Stimulated activated CD8-positive, alpha-beta memory T cell treated with anti-CD3 and anti-CD28 coated beads, Interleukin-7, amount 100 ng/mL, for 1 hour (primary cell): ENCODE measurements at places on chromosomes 16 and 17.

GRCh38 chr16:57341441-57342303, 16.9 kb upstream of the CCL22 start:
- DNase-seq: no peak

- no peak for DNase-seq
Measured at GRCh38 chr17:38598536-38598935, 7.2 kb downstream of the SRCIN1 start.

- DNase-seq: no peak
Measured at GRCh38 chr17:10337976-10338375, 34.8 kb downstream of the MYH13 start.

DNA sequence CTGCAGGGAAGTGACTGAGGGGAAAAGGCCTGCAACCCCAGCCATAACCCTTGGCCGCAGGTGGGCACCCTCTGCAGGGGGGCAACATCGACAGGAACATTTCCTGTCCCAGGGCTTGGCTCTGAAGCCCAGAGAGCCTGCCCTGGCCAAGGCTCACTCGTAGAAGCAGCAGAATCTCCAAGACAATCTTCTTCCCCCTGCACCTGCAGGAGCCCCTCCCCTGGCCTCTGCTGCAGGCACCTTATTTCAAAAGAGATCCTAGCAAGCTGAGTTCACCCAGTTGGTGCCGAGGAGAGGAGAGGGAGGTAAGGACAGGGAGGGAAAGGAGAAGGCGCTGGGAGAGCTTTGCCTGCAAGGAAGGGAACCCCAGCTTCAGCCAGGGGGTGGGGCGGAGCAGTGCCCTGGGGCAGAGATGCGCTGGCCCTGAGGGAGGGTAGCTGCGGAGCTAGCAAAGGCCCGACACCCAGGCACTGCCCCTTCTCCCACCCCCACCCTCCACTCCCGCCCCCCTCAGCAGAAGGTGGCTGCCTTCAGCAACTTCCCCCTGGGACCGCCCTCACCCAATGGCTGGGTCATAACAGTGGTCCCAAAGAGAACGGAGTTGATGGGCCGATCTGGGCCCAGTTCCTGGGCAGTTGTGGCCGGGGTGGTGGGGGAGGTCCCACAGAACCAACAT, 104.3 kb upstream of the TNRC6C start:
- DNase-seq: no peak

DNA sequence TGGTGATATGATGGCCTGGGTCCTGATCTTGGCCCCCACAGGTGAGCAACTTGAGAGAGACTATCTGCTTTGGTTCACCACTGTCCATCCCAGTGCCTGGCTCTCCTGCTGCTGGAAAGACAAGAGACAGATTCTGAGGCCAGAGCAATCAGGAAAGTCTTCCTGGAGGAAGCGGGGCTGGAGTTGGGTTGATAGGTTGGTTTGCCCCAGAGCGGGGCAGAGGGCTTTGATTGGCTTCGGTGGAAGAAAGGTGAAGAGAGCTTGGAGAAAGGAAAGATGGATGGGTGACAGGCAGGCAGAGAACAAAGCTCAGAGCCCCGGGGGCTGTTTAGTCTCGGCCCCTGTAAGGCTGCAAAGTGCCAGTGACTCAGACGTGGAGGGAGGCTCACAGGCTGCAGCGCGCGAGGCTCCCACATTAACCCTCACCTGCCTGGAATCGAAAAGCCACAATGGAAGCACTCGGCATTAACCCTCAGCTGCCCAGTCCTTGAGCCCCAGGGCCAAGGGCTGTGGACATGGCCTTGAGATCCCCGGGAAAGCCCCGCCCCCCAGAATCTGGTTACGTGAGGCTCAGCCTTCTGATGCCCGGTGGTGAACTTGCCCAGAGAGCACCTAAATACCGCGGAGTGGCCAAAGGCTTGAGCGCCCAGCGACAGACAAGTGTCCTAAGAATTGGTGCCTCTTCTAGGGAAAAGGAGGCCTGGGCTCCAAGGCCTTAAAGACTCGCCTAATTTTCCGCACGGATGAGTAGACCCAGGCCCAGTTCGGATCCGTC, 996 bp upstream of the CPNE2 start:
- no peak for DNase-seq

DNA sequence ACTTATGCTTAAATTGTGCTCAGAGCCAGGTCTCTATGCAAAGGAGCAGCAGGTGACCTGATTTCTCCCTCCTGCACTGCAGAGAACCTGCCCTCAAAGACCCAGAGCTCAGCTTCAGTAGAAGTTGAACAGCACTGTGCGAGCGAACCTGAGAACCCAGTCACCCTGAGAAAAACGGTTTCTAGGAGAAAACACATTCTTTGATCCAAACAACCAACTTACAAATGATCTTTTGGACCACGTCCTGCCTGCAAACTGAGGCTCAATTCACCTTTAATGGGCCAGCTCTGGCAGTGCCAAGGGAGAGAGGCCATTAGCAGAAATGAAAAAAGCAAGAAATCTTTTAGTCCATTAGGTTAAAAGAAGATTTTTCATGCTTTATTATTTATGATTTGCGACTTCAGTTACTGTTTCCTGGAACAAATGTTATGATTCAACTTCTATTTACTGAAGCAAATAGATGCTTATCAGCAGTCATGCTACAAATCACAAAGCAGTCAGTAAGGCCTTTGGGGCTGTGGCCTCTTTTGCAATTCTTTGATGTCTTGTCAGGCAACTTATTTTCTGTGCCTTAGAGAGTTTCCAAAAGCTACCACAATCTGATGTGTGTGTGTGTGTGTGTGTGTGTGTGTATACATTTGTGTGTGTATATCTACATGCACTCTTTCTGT, 65.7 kb upstream of the LRRC37A3 start:
- peak; percentile 36 for DNase-seq

DNA sequence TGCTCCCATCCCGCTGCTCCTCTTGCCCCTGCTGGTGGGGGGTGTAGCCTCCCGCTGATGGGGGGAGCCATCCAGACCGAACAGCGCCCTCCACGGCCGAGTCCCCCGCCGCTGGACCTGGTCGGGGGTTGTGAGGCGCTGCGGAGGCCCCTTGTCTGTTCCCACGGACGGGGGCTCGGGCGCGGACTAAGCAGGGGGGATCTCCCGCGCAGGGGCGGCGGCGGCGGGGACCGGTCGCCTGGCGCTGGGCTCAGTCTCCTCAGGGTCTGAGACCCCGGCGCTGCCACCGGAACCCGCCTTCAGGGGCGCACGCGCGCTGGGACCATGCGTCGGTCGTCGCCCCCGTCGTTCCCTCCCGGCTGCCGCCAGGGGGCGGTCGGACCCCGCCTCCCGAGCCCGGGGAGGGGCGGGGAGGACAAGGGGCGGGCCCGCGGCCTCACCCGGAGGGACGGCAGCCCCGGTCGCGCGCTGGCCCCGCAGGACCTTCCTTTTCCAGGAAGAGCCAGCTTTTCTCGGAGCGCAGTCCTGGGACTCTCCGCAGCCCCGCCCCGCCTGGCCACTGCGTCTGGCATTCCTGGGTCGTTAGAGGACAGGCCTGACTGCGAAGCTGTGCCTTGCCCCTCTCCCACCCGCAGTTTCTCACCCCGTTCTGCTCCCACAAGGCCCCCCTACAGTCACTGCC, 6.3 kb upstream of the IL32 start:
- peak; percentile 77 for DNase-seq

DNA sequence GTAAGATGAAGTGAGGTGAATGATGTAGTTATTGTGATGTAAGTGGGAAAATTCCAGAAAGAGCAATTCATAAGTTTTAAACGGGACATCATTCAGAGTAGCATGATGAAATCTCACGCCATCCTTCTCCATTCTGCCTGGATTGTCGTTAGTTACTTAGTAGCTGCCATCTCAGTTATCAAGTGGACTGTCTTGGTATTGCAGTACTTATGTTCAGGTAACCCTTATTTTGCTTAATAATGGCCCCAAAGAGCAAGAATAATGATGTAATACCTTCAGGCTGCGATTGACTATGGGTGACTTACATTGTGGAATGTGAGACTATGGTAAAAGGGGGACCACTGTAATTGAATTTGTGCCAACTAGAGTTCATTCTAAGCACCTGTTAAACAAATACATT, 234.1 kb upstream of the TOM1L1 start:
- DNase-seq: no peak

- DNase-seq: no peak
Measured at GRCh38 chr17:48609033-48609432, 1.8 kb downstream of the HOXB7 start.

DNA sequence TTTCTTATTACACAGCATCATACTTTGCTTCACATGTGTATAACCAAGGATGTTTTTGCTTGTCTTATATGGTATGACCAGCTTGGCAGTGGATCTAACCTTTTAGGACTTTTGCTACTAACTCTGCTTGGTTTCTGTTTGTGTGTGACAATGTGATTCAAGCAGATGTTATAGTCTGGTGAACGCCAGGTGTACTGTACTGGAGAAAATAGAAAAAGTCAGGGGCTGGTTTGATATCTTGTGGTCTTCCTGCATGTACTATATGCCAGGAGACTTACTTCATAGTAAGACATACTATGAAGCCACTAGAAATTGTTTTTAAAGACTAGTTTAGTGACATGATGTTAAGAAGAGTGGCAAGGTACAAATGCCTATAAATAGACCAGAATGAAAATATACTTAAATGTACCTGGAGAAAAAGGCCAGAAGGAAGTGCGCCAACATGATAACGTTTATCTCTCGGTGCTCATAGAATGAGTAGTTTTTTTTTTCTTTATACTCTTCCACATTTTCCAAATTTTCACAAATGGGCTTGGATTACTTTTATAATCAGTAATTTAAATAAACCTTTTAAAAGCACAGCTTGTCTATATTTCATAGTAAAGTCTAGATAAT, 112.3 kb downstream of the PRKCA start:
- no peak for DNase-seq

GRCh38 chr17:40158438-40159013, 18.2 kb downstream of the CASC3 start:
- no peak for DNase-seq

GRCh38 chr17:19371259-19372010, 6.9 kb upstream of the MAPK7 start:
- DNase-seq: no peak

DNA sequence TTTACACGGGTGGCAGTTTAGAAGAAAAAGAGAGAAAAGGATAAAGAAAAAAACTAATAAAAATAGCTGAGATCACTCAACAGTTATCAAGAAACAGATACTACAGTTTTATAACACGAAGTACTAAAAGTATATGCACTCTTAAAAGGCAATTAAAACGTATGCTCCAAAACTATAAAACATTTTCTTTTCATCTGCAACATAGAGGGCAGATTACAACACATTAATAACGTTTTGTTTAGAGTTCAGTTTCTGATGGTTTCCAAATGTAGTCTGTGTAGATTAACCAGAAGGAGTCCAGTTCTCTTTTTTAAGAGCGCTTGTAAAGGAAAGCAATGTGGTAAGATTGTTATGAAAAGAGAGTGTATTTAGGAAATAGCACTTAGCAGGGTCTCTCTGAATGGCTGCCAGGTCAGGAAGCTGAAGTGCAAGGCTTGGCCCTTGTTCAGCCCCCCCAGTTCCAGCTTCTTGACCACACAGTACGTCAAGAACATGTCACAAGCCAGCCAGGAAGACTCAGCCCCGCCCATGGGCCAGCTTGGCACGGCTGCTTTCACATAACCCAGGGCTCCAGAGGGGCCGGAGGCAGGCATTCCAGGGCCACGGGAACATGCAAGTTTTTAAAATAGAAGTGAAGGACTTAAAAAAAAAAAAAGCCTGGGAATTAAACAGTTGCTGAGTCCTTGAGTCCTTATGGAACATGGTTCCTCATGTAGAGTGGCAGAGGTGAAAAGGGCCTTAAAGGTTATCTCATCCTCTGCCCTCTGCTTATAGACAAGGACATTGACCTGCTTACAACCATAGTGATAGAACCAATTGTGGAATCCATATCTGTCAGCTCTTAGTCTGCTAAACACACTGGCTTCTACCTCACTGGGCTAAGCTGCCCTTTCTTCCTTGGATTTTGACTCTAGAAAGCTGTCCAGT, 147.4 kb upstream of the TBX2 start:
- DNase-seq: peak; percentile 7

DNA sequence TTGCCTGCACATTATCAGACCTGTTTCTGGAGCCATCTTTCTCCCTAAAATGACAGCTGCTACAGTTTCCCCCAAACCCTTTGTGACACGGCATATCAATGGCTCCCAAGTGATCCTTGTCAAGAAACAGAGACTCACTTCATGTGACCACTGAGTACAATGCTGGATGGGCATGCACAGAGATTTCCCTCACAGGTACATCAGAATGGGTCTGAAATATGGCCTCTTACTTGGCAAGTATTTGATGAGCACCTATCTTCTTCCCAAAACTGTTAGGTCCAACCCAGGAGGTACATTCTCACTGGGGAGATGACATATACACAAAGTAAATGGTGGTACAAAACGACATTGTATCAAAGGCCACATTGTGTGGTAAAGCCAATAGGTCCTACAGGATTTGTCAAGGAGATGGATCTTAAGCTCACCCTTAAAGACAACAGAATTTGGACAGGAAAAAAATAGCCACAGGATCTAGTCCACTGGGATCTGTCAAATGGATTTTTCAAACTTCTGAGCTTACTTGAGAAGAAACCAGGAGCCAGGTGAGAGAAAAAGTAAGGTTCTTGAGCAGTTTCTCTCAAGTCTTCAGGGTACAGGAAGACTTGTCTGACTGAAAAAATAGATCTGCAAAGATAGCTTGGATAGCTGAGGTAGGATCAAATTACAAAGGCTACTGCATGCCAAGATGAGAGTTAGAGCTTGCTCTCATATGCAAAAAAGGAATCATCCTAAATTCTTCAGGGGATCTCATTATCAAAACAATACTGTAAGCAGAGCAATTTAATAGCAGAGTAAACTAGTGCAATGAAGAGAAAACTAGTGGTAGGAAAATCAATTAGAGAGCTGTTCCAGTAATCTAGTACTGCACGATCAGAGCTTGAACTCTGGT, 28.8 kb downstream of the RNF43 start:
- no peak for DNase-seq

DNA sequence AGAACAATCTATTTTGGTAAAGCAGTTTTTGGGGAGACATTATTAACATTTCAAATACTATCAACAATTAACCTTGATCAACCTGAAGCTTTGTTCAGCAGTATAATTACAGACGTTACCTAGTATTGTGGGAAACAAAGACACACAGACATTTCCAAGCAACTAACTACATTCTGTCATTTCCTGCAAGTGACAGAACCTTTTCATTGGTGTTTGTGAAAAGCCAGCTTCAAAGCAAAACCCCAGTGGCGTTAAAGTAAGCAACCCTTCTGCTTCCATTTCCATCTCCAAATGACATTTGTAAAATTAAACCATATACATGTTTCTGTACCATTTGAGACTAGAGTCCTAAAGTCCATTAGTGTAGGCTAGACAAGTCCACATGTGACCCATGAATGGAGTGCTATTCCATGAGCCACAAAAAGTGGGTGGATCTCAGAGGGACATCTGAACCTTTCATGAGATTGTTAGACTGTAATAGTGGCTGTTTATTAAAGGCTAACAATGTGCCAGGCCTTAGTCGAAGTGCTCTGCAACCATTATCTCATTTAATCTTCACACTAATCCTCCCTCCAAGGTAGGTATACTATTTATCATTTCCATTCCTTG, 101.2 kb downstream of the SSH2 start:
- no peak for DNase-seq
